AG20443 (cell line): ENCODE measurements at places on chromosomes 4 and X.

DNA sequence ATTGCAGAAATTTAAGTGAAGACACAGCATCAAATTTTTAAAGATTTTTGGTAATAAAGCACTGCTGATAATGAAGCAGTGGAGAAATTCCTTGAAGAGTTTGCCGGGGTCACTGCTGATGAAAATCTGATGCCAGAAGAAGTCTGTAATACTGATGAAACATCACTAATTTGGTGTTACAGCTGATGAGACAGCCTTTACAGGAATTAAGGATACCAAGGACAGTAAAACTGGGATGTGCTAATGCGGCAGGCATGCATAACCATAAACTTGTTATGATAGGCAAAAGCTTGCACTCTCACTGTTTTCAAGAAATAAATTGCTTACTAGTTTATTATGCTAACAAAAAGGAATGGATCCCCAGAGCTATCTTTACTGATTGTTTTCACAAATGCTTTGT, 52.9 kb upstream of the VEGFC start:
- DNase-seq: no peak

DNA sequence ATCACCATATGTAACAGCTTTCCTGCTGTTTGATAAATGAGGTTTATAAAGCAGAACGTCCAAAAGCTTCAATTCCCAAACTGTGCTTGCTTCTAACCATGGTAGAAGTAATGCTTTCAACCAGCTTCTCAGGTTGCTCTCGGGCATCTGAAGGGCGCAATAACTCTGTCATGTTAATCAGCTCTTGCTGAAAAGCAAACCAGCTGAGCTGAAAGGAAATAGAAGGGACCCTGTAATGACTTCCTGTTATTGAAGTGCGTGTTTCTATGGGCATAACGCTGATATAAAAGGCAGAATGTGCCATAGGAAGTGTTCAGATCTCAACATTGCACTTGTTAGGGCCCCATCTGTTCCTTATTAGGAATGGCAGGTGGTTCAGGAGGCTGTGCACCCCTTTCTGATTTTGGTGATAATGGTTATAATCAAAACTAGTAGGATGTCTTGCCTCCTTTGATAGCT, 21.2 kb downstream of the HERC3 start:
- no peak for DNase-seq

DNA sequence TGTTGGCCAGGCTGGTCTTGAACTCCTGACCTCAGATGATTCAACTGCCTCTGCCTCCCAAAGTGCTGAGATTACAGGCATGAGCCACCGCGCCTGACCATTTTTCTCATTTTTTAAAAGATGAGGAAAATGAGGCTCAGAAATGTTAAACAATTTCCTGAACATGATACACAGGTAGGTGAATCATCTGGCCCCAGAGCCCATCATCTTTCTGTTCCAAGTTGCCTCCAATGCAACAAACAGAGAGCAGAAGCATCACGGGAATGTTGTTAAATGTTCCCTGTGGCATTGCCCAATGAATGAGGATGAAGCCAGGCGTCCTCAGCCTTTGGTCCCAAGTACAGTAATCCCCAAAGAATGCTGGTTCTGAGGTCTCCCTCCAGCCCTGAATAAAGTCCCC, 31.3 kb upstream of the ANXA5 start:
- DNase-seq: peak; percentile 85

GRCh38 chr4:138460477-138461414, 218.6 kb upstream of the SLC7A11 start:
- no peak for DNase-seq

DNA sequence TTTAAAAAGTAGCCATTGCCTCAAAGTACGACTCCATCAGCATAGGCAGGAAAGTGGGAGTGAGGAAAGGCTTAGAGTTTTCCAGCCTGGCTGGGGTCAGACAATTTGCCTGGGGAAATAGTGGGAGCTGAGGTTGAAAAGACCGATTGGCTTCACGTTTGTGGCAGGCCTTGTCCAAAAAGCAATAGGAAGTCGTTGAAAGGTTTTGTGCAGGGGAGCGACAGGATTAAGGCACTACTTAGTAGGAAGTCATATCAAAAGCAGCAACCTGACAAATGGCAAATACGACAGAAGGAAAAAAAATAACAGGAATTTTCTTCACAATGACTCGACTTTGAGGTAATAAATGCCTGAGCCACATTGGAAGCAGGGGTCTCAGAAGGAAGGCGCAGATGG, 691 bp upstream of the EREG start:
- no peak for DNase-seq

- peak; percentile 65 for DNase-seq
These were observed 97.4 kb downstream of the RASL11B start for GRCh38 chr4:52959541-52959940.

DNA sequence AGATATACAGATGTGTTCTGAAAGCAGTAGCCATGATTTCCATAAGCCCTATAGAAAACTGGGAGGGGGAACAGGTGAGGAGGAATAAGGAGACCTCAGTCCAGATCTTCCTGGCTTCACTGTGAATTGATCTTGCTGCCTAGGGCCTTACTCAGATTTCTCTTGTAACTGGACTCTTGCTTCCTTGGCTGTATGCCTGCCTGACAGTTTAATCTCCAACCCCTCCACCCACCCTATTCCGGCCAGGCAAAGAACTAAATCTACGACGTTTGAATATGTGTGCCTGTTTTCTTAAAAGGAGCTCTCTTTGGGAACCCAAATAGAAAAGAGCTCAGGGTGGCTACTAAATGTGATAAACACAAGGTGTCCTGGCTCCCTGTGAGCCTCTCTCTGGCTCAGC, 173.0 kb downstream of the GPC3 start:
- DNase-seq: no peak

DNA sequence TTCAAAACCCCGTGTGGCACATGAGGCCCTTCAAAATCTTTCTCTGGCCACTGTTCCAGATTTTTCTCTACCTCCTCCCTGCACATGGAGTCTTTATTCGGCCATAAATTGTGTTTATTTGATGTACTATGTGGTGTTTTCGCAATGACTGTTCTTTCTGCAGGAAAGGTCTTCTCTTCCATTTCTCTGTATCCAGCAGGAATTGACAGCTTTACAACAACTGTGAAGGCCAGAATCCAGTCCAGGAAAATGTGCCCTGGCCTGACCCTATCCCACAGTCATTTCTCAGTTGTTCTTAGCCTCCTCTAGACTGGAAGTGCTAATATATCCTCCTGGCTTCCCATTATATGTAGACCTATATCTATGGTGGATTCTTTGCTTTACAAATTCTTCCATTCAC, 191.4 kb downstream of the COL25A1 start:
- no peak for DNase-seq

DNA sequence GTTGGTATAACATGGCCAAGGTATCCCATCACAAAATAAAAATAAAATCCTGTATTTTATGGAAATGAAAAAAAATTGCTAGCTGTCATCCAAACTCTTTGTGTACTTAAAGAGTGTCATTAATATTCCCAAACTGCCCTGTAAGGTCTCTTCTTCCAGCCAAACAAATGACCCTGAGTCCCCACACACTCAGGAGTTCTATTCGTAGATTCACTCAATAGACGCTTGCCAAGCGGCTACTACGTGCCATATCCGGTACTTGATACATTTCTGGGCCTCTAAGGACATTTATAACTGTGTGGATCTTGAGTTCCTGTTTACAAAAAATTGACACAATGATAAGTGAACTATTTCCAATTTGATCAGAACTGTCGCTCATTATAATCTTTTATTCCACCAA, 245.1 kb downstream of the SCFD2 start:
- no peak for DNase-seq

DNA sequence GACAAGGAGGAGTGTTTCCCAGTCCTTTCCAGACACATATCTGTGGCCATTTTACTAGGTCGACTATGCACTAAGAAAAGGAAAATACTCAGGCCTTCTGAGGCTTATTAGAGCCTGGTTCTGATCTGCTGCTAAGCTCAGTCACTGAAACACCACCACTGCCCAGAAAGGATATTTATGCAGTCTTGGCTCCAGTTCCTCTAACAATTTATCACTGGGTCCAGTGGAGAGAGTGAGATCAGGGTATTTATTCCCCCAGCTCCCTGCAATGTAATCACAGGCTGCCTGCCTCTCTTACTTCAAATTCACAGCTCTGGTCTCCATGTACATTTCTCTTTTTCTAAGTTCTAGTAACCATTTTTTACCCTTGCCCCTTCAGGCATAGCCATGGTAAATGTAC, 81.6 kb upstream of the INPP4B start:
- no peak for DNase-seq

GRCh38 chrX:3938587-3938986, 225.1 kb upstream of the PRKX start:
- DNase-seq: no peak

DNA sequence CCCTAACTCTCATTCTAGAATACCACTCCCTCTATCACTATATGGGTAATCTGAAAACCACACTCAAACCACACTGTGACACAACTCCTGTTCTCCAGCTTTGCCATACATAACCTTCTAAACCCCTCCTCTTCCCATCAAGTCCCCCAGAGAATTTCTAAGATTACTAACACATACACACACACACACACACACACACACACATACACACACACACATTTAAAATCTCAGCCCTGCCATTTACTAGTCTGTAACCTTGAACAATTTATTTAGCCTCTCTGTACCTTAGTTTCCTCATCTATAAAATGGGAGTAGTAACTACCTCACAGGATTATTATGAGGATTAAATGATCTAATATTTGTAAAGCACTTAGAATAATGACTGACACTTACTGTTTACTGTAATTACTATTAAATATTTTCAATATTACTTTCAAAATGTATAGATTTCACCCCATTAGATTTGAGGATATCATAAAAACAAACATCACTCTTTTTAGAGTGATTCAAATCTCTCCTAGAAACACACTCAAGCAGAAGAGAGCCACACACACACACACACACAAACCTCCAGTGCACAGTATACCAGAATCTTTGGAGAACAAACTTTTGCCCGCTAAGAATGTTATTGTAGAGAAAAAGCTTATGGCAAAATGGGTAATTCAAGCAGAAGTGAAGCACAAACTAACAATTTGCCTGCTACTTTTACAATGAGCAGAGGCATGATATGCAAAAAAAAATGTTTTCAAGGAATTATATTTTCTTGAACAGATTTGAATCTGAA, 3.8 kb downstream of the ANKRD50 start:
- DNase-seq: no peak

DNA sequence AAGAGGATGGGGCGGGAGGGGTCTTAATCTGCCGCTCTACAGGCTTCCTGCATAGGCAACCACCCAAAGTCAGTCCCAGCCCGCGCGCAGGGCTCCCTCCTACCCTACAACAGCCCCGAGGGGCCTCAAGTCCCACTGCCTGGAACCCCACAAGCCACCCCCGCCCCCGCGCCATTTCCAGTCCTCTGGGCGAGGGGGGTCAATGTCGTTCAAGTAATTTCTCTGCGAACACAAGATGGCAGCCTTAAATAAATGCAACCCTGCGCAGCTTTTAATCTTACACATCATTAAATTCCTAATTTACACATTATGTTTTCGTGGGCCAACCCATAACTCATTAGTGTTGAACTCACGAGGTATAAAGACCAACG, 92.9 kb downstream of the BCOR start:
- no peak for DNase-seq

- DNase-seq: no peak
These were observed 194.0 kb upstream of the MAB21L2 start for GRCh38 chr4:150387981-150388380.

DNA sequence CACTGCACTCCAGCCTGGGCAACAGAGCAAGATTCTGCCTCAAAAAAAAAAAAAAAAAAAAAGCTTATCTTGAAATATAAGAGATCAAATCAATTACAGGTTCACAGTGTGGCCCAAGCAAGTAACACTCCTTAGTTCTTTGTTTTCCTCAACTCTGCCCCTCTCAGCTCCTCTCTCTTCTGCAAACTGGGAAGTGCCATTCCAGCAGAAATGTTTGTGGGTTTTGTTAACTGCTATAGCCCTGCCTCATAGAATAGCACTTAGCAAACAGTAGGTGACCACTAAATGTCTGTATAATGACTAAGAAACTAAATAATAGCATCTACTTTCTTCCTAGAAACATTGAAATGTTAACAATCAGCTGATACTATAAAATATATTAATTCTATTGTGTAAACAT, 160.0 kb upstream of the NAP1L5 start:
- DNase-seq: no peak

DNA sequence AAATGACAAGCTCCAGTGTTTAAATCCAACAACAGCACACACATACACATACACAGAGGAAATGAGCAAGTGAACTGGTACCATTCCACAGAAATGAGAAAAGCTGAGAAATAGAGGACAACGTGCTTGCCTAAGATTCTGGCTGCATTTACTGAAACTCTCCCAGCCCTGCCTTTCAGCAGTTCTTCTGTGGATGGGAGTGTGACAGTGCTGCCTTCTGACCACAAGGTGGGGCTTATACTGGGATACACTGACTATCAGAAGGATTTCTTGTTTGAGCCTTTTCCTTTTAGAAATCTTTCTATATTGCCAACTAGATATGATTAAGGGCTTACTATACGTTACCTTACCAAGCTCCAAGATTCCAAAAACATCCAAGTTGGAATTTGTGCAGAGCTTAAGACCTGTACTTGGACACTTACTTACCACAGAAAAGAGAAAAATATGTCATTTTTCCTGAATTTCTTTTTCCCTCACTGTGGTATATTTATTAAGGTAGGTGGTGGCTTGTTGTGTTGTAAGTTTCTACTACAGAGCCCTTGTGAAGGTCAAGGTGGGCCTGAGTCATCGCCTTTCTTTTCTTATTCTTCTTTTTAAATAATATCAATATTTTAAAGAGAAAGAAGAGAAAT, 10.7 kb upstream of the CXCL8 start:
- DNase-seq: peak; percentile 83

DNA sequence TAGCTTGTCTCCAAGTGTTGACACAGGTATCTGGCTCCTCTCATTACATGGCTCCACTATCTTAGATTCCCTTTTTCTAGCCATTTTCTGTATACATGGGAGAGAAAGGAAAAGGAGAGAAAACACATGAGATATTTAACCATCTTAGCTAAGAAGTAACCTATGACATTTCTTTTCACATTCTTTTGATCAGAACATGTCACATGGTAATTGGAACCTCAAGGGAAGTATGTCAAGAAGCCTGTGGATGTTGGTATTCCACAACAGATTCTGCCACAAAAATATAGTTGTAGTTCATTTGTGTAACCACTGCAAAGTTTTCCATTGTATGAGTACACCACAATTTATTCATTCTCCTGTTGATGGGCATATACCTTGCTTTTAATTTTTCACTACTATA, 18.7 kb upstream of the GABRB1 start:
- DNase-seq: no peak

DNA sequence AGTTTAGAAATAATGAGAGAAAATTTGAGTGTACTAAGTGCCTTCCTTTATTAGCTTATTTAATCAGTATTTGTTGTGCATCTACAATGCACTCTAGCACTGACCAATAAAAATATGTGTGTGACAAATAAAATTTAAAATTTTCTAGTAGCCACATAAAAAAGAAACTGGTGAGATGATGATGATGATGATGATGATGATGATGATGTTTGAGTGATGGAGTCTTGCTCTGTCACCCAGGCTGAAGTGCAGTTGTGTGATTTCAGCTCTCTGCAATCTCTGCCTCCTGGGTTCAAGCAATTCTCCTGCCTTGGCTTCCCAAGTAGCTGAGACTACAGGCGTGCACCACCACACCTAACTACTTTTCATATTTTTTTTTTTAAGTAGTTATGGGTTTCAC, 110.2 kb downstream of the RNF150 start:
- no peak for DNase-seq

- DNase-seq: no peak
These were observed 485.3 kb upstream of the PITX2 start for GRCh38 chr4:111108153-111108552.

- no peak for DNase-seq
These were observed 60.6 kb upstream of the TTC29 start for GRCh38 chr4:147006229-147006628.
